WERI-Rb-1 (cell line): ENCODE measurements at places on chromosomes 4 and X.

DNA sequence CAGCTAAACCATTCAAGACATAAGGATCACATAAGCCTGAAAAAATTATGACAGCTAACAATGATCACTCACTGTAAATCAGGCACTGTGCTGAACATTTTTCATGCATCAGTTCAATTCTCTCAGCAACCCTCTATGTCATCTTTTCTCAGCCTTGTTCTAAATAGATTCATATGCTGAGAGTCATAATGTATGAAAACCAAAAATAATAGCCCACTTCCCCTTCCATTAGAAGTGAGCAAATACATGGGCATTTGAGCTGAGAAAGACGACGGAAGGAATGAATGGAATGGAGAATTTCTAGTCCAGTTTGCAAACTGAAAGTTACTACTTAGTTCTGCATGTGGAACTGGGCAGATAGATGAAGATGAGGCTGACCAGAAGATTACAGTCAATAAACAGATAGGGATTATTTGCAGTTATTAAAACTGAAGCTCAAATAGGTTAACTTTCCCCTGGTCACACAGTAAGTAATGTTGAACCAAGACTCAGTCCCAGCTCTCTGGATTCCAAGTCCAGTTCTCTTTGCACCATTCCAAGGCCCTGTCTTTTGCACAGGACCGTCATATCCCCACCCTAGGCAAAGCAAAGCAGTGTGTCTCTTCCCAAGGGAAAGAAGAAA lies 1.6 kb upstream of the SH3RF1 start:
- DNase-seq = no peak

DNA sequence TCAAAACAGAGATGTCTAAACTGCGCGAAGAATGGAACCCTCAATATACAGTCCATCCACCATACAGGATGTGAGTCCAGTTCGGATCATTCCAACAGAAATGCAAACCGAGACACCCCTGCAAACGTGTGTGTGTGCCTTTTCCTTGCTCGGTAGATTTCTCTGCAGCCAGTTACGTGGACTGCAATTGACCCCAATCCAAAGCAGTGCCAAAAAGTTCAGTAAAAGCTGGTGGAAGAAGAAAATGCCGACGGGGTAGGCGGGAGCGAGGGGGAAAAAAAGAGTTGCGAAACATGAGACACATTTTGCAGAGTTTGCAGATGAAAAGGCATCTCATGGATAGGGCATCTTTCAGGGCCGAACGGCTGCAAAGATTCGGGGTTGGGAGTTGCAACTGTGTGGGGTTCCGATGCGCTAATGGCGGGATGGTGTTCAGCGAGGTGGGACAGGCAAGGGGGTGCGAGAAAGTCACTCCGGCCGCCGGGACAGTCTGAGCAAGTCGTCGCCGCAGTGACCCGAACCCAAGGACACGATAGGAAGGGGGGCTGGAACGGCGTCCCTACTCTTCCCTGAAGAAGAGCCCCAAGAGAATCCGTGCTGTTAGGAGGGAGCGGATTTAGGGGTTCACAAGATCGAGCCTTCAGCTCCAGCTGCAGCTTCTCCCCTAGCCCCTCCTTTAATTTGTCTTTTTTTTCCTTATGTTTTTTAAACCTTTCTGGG lies 3.8 kb downstream of the PHOX2B start:
- no peak for DNase-seq

DNA sequence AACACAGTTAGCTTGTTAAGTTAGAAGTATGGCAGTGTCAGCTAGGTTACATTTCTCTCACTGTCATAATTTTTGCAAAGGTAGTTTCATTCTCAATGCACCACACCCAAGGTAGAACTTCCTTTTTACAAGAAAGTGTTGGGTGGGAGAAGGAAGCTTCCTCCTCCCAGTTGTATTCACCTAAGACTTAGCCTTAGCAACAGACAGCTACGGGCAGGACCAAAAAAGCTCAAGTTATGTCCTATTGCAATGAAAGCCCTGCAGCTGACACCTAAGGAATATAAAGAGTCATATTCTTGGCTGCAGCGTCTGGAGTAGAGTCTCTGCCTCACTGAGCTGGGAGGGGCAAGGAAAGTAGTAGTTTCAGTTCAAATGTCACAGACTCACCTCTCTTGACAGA lies 25.1 kb upstream of the PRDM8 start:
- no peak for DNase-seq

DNA sequence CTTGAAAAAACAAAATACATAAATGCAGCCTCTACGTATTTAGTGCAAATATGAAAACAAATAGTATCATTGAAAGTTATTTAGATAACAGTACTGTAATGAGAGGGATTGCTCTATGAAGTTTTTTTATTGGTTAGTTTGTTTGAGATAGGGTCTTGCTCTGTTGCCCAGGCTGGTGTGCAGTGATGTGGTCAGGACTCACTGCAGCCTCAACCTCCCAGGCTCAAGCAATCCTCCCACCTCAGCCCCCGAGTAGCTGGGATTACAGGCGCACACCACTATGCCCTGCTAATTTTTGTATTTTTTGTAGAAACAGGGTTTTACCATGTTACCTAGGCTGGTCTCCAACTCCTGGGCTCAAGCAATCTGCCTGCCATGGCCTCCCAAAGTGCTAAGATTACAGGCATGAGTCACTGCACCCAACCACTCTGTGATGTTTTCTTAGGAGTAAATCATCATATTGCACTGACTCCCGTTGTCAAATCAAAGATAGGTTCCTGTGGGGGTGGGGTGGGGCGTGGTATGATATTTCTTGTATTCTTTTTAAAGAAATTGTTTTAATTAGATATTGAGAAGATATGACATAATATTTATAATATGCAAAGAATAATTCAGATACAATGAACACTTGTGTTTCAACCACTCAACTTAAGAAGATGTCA lies 75.8 kb downstream of the ATG4A start:
- no peak for DNase-seq

DNA sequence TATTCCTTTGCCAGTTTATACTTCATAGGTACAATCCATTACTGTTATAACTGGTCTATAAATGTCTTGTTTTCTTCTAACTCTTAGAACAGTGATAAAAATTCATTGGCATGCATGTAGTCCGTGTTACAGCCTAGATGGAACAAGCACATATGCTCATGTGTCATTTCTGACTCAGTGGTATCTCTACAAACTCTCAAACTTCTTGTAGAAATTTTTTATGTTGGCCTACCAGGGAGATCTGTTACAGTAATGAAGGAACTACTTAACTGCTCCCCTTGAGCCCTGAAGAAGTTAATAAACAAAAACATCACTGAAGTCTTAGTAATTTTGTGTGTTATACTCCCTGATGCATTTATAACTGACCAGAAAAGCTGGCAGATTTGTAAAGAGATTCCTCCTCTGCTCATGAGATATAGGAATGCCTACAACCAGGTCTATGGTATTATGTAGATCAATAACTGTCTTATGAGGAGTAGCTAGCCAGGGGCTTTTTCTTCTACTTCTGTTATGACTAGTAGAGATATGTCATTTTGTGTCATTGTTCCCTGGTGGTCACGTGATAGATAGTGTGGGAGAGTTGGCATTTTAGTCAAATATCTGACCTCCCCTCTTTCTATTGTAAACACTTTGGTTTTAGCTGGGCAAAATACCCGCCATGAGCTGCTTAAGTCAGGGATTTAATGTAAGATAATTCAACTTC lies 53.7 kb upstream of the FAAH2 start:
- DNase-seq = no peak

DNA sequence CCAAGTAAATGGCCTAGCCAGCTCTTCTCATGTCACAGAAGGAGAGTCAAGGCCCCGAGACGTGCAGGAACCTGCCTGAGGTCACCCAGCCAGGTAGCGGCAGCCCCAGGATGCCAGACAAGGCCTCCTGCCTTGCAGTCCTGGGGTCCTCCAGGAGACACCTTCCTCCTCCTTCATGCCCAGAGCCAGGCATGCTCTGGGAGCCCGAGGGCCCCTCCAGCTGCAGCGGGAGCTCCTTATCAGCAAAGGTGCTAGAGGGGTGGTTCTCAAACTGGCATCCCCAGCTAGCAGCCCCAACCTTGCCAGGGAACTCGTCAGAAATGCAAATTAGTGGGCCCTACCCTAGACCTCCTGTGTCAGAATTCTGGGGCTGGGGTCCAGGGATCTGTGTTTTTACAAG lies 56.2 kb upstream of the AFAP1 start:
- DNase-seq = no peak
